Activated naive CD4-positive, alpha-beta T cell treated with anti-CD3 and anti-CD28 coated beads, Interleukin-2, amount 50 U/mL, for 72 hours (primary cell): ENCODE measurements at places on chromosomes 5 and 9.

DNA sequence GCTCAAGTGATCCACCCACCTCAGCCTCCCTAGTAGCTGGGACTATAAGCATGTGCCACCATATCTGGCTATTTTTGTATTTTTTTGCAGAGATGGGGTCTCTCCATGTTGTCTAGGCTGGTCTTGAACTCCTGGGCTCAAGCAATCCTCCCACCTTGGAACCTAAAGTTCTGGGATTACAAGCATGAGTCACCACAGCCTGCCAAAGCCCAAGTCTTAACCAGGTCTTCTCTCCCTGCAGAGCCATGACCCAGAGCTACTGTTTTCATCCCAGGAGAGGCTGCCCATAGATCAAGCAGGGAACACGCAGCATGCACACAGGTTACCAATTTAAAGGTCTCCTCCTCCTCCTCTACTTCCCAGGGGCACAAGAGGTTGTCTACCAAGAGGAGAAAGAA is 29.7 kb downstream of the PCDHGC5 start:
- no peak for DNase-seq

DNA sequence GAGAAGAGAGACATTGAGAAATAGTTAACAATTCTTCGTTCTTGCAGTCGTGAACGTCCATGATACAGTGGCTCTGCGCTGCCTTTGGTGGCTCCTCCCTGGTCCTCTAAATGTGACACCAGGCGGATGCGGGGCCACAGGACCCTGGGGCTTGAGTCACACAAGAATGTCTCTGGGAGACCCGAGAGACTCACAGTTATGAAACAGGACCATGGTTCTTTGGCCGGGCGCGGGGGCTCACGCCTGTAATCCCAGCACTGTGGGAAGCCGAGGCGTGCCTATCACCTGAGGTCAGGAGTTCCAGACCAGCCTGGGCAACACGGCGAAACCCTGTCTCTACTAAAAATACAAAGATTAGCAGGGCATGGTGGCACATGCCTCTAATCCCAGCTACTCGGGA is 767 bp upstream of the ZDHHC11 start:
- no peak for DNase-seq

DNA sequence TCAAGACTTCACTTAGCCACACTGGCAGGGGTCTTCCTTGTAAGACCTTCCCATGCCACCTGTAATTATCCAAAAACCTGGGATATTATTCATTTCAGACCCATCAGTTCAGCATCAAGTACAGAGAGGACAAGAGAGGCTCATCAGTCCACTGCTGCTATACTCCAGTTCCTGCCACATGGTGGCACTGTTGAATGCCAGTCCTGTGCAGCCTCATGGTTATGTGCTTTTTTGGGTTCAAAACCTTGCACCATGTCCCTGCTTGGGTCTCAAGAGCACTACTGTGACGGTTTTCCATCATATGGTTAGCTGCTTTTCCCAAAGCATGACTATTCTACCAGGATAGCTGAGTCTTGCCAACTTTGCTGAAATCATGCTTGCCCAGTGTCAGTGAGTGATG is 8.5 kb downstream of the PTGS1 start:
- peak; percentile 34 for DNase-seq

DNA sequence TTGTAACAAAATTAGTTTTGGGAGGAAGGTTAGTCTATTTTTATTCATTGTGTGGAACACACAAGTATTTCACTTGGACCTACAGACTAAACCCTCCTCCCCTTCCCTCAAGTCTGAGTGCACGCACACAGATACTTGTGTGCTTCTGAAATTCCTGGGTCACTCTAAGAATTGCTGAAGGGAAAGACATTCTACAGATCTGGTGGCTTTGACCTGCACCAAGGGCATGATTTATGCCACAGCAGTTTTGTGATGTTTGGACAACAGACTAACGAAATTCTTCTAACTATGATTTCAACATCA is 150.5 kb downstream of the ARL15 start:
- no peak for DNase-seq

DNA sequence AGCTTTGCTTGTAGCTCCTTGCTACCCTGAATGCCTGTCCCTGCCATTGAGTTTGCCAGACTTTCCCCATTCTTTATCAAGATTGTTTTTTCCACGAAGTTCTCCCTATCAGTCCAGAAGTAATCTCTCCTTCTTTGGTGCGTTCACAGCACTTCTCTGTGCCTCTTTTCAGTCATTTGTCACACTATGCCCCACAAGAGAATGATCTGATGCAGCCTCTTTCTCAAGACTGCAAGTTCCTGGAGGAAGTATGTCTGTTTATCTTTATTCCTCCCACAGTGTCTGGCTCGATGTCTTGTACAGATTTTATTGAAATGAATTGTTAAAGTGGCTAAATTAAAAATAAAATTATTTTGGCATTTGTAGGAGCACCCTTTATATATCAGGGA is 99.3 kb downstream of the CCDC192 start:
- no peak for DNase-seq

DNA sequence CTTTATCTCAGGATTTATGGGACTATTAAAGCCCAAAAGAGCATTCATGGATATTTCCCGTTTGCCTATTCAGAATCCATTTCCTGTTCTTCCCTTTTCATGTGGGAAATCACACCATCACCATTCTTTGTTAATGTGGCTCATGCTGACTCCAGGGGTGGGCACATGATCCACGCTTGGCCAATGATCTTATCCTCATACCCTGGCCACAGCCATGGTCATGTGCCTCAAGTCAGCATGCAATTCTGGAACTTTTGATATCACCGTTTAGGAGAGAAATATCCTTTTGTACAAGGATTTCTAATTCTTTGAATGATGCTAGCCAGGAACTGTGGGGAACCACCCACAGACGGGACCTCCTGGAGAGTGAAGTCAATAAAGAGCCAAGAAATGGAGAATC is 272.2 kb downstream of the PRELID2 start:
- no peak for DNase-seq

DNA sequence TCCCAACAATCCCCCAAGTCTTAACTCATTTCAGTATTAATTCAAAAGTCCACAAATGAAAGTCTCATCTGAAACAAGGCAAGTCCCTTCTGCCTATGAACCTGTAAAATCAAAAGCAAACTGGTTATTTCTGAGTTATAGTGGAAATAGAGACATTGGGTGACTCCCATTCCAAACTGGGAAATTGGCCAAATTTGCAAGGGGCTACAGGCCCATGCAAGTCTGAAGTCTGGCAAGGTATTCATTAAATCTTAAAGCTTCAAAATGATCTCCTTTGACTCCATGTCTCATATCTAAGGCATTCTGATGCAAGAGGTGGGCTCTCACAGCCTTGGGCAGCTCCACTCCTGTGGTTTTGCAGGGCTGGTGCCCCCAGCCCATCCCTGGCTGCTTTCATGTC is 167.9 kb downstream of the HTR1A start:
- DNase-seq = no peak
